Astrocyte of the cerebellum (primary cell): ENCODE measurements at places on chromosomes 5 and 9.

DNA sequence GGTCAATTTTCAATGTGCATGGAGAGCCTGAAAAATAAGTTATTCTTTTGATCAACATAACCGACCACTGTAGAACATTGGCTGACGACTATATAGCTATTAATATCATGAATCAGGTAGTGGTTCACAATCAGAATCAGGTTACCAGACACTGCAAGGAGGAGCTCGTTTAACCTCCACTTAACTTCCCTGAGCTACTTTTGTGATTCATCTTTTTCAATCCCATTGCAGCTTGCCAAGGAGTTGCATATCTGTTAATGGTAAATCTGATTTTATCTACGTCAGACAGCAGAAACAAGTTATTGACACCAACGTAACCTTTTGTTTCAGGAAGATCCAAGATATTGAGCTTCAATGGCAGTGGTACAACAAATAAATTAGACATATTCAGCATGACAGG, 2263.8 kb upstream of the ACO1 start:
- no peak for DNase-seq

DNA sequence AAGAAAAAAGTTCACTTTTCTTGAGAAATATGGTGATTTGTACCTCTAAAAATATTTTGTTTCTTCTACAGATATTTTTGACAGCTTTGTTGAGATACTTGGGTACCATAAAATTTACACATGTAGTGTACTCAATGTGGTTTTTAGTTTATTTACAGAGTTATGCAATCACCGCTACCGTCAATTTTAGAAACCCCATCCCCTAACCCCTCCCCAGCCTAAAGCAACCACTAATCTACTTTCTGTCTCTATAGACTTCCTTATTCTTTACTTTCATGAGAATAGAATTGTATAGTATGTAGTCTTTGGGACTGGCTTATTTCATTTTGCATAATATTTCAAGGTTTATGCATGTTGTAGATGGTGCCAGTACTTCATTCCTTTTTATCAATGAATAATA, 45.0 kb upstream of the TDRD7 start:
- DNase-seq = no peak

GRCh38 chr9:70578720-70579119, 164.3 kb upstream of the KLF9 start:
- DNase-seq = no peak

DNA sequence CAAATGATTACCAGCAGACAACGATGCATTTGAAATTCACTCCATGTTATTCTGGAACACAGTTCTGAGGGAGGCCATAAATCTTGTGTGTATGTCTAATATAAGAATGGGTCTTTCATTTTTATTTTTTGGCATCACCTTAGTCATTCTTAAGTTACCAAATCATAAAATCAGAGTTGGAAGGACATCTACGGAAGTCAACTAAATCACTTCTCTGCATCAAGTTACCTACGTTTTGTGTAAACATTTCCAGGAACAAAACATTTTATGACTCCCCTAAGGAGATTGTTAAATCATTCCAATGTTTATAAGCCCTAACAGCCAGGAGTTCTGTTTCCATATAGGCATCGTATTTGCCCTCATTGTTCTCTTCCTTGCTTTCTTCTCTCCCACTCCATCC, 378.2 kb downstream of the FAM170A start:
- DNase-seq = no peak

GRCh38 chr9:95506678-95507463, 9.9 kb downstream of the PTCH1 start:
- no peak for DNase-seq

DNA sequence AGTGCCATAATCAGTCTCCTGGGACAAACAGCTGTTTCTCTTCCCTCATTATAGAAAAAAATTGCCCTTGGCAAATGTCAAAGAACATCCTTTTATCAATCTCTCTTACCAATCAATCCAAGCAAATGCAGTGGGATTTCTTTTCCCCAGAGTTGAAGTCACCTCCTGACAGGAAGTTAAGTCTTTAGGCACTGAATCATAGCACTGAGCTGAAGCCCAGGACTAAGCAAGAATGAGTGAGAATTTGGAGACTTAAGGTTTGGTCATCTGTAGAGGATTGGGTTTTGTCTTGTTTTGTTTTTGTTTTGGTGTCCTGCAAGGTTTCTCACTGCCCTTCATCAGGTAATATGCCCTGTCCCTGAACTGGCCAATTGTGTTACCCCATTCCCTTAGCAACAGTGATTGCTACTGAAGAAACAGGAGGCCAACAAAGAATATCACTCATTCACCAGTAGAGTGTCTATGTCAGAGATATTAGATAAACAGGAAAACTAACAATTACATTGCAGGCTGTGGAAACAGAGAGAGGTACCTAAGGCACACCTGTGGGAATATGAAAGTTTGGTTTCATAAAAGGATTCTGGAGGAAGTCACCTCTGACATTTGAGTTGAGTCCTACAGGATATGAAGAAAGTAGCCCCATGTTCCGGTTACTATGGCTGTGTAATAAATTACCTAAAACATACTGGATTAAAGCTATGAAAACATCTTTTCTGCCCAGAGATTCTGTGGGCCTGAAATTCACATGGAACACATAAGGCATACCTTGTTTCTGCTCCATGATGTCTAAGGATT, 4.5 kb upstream of the FXN start:
- DNase-seq = no peak

DNA sequence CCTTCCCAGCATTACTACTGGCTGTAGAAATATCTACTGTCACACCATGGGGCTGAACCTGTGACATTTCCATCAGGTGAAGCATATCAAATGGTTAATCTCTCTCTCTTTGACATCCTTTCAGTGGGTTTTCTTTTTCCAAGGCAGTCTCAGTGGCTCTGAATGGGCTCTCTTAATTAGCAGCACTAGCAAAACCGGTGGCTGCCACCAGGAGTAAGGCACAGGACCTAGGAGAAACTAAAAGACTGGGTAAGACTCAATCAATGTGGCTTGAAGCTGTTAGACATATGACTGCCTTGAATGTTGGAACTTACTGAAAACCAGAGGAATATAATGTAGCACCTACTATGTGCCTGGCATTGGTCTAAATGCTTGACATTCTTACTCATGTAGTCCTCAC, 445.0 kb upstream of the KIF2A start:
- DNase-seq = no peak

- no peak for DNase-seq
Observed at GRCh38 chr9:113875459-113876150, 504 bp upstream of the ZNF618 start.

DNA sequence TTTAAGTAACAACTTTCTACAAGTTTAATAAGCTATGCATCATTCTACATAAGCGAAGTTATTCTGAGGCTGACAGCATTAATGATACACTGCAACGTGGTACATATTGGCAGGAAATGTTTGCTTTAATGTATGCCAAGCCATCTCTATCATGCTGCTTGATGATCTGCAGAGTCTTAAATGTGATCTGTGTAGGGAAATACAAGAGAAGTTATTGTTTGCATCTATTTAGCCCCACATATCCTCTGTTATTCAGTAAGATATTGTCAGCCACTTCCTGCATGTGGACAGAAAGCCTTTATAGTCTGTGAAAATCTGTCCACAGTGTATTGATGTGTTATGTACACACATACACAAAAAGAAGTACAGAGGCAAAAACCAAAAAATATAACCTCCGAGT, 193.1 kb upstream of the FREM1 start:
- no peak for DNase-seq

DNA sequence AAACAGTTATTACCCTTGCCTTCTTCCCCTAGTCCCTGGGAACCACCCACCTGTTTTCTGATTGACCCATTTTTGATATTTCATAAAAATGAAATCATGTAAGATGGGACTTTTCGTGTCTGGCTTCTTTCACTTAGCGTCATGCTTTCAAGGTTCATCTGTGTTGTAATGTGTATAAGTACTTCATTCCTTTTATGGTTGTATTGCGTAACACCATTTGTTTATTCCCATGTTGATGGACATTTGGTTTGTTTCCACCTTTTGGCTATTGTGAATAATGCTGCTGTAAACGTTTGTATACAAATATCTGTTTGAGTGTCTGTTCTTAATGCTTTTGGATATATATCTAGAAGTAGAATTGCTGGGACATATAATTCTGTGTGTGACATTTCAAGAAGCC, 650.1 kb upstream of the COX7C start:
- no peak for DNase-seq

DNA sequence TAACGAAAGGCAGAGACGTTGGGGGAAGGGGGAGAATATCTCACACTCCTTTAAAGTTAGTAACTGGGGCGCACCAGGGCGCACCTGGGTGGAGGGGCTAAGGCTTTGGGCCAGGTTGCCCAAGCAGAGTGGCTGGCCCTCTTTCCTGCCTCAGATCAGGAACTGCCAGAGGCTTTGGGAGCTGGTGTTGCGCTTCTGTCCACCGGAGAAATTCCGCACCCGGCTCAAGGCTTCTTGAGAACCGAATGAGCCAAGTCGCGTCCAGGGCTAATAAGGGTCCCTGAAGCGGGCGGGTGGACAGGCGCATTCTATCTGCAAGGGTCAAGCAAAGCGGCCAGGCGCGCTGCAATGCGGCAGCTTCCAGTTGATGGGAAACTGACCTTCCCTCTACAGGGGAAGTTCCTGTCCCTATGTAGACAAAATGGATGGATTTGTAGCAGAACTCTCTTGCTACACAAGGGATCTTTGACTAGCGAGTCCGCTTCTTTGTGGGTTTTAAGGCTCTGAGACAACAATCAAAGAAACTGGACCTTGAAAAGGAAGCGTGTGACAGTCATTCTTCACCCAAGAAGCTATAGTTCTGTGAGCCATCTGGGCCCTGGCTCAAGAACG, 5.5 kb downstream of the PAX5 start:
- DNase-seq = no peak

- DNase-seq = no peak
Observed at GRCh38 chr9:103116246-103116645, 121.1 kb downstream of the CYLC2 start.

DNA sequence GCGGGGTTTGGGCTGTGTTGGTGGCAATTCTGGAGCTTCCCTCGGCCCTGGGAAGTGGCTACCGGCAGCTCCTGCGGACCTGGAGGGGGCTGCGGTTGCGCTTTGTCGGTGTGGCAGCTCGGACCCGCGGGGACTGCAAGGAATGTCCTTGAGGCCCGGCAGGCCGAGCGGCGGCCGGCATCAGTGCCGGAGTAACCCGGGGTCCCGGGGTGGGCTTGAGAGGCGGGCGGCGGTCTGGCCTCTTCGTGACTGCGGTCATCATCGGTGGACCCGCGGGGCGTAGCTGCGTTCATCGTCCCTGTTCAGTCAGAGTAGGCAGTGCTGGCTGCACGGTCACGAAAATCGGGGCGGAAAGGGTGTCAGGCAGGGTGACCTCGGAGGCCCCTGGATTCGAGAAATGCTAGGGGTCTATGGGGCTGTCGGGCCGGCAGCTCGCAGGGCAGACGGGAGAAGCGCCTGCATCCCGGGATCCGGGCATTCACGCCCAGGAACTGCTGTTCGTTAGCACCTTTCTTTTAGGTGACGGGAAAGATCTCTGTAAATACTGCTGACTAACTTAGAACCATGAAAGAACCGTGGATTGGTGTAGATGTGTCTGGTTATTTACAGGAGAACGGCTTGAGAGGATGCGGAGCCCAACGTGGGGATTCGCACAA, 474 bp downstream of the HMGCR start:
- DNase-seq = no peak

GRCh38 chr5:137642091-137642490, 93.8 kb downstream of the KLHL3 start:
- no peak for DNase-seq

DNA sequence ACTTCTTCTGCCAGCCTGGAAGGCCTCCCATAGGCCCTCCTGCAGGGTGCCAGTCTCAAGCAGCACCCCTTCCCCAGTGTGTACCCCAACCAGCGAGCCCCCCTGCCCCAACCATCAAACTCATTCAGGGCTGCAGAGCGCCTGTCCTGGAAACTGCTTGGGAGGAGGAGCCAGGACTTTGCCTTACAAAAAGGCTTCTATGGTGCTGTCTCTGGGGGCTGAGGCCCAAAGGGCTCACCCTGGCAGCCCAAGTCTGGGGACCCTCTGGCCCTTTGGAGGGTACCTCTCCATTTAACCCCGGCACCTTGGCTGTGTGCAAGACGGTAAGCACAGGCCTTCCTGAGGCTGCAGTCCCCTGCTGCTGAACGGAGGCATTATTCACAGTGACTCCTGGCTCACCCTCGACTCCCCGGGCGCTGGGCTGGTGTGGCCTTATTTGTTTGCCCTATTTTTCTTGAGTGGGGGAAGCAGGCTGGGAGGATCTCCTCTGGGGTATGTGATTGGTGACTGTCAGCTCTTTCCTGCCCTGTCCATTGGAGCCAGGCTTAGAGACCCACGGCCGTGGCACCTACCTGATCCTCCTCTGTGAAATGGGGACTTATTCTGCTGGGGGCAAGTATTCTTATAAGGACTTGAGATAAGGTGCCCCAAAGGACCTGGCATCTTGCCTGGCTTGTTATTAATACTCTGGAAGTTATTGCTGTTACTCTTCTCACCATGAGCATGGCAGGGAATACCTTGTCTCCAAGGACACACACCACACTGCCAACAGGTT, 5.8 kb downstream of the LMX1B start:
- no peak for DNase-seq

DNA sequence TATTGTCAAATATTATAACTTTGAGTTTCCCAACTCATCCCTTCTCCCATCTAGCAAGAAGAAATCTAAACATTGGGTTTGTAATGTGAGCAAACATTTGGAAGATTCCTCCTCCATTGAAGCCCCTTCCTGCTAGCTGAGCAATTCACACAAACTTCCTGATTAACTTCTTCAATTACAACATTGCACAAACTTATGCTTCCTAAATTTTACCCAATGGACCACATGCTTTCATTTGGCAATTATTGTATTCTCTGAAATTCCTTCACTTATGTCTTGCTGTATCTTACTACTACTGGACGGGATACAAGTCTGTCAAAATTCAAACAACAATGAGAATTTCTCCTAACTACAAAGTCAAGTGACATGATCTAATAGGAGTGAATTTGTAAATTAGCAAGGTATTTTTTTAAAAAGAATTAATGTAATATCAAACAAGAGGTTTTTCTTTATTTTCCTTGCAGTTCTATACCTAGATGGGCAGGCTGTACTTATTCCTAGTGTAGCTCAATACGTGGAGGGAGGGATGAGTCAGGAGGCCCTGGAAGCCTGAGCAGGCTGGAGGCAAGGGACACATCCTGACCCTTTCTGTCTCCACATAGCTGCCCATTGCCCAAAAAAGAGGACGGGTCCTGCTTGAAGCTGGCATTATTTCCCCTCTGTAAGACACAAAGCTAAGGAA, 11.8 kb upstream of the IFNW1 start:
- no peak for DNase-seq

- DNase-seq = no peak
Observed at GRCh38 chr5:169705322-169705721, 68.2 kb downstream of the DOCK2 start.

GRCh38 chr5:139531772-139532169, 29.4 kb upstream of the UBE2D2 start:
- DNase-seq = no peak
